ENCODE measurements at places on chromosomes 3 and 15.

DNA sequence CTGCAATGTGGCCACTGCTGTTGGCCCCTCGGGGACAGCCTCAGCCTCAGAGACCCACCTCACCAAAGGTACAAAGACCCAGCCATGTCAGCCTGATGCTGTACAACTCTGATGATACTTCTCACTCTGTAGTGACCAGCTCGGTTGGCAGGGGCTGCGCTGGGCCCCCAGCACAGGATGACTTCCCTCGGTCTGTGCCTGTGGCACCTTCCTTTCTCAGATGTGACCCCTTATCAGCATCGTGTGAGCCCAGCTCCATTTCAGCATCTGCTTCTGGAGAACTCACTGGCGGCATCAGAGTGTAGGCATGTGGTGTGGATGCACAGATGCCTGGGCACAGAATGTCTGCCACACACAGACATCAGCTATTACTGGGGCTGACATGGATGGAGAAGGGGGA lies 25.1 kb upstream of the CTXND1 start:
- DNase-seq, result no peak

- no peak for DNase-seq
Observed at GRCh38 chr3:185726254-185726967, 98.4 kb downstream of the IGF2BP2 start.

GRCh38 chr15:88649753-88650551 lies 11.1 kb downstream of the ISG20 start:
- DNase-seq, result no peak

DNA sequence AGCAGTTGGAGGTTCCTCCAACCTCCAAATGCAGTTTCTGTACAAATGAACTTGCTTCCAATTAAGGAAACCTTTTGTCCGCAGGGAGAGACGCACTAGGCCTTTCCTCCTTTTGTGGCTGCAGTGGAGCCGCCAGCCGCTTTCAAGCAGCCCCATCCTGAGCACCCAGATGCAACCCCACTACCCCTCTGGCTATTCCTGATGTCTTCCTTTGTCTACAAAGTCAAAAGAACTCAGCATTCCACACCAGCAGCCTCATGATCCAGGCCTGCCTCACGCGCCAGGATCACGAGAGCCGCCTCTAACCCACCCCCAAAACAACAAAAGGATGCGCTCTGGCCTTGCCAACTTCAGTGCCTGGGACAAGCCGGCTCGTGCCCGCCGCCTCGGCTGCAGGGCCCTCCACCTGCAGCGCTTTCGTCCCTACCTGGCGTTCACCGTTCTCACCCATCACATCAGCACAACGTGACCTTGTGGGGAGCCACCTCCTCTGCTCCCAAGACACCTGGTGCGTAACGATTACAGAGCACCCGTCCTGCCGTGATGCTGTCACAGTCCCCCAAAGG lies 48.2 kb upstream of the MUC4 start:
- DNase-seq, result no peak

- DNase-seq, result no peak
Observed at GRCh38 chr15:29571792-29572431, 250.4 kb downstream of the TJP1 start.

- DNase-seq, result no peak
Observed at GRCh38 chr3:188868803-188869202, 303.0 kb upstream of the TPRG1 start.

- no peak for DNase-seq
Observed at GRCh38 chr3:170383567-170383966, 26.1 kb downstream of the SKIL start.

DNA sequence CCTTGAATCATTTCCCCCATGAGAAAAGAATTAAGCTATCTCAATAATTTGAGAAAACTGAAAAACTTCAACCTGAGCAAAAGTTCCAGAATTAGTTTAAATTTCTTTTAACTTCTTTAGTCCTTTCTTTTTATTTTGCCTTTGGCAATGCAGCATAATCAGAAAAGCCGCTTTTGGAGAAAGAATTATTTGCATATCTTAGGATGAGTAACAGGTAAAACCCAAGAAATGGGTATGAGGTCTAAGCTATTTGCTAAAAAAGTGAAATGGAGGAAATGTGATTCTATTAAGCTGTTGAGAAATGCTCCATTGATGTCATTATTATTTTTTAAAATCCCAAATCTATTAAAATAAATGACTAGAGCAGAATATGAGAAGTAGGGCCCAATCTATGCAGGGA lies 1238.3 kb upstream of the GBE1 start:
- DNase-seq, result no peak

DNA sequence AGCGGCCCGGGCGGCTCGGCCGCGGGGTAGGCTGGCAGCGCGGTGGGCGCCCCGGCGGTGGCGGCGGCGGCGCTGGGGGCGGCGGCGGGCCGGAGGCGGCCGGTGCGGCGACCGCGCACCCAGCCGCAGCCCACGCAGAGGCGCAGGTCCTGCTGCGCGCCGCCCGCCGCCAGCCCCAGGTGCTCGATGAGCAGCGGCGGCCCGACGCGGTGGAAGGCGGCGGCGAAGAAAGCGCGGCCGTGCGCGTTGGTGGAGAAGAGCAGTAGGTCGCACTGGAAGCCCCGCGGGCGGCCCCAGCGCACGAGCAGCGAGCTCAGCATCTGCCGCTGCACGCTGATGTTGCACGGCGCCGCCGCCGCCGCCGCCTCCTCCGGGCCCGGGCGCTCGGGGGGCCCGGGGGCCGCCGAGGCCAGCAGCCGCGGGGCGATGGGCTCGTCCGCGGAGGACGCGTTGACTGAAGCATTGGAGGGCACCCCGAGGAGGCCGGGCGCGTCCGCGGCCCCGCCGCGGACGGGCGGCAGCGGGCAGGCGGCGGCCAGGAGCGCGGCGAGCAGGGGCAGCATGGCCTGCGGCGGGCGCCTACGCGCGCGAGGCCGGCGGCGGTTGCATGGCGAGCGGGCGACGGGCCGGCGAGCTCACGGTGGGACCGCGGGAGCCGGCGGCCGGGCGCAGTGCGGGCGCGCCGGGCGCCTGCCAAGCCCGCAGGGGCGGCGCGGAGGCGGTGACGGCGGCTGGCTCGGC lies 452 bp downstream of the TMEM158 start:
- DNase-seq, result peak; percentile 11

- peak; percentile 62 for DNase-seq
Observed at GRCh38 chr15:96356494-96357455, 26.3 kb downstream of the NR2F2 start.

DNA sequence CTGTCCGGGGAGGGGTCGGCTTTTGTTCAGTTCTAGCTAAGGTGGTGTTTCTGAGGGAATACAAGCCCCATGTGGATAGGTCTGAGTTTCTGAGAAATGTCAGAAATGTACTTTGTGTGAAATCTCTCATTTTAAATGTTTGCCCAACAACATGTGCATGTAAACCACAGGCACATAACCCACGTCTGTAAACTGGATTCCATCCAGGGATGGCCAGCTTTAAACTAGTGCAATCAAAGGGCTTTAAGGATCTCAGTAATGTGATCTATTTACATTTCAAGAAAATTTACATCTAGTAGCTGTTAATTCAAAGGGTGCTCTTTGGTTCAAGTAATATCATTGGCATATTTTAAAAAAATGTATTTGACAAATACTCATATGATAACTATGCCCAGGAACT lies 52.0 kb downstream of the POLR2M start:
- no peak for DNase-seq

GRCh38 chr15:78195735-78196201 lies 38.6 kb downstream of the ACSBG1 start:
- peak; percentile 49 for DNase-seq

DNA sequence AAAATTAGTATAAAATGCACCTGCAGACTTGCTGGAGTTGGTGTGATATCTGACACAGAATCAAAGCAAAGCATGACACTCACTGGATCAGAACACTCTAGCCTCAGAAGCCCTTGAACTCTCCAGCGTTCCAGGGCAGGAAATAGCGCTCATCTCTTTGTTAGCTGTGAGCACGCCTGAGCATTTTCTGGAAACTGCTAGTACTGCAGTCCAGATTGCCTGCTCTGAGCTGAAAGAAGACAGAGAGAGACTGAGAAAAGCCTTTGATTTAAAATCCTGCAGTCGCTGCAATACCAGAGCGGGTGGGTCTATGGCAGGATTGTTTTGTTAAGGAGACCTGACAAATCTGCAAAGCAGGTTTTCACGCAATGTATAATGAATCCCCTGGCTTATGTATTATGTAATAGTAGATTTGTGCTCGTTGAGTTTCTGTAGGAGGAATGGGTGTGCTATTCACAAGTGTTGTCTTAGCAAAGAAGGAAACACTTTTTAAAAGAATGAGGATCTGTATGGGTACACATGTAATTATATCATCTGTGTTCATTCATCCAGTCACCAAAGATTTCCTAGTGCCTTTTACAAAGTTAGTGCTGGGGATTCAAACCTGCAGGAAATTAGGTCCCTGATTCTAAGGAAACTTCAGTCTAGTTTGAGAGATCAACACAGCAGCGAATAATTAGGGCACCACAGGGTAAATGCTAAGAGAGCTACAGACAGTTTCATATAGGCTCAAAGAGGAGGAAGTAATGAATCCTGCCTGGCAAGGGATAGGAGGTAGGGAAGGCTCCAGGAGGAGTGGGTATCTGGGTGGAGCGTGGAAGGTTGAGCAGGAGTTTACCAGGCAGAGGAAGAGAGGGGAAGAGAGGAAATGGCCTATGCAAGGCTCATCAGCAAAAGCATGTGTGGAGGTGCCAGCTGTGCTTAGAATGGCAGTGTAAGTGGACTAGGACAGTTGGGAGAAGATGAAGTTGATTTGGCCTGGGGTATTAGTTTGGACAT lies 26.1 kb upstream of the MGLL start:
- no peak for DNase-seq

GRCh38 chr3:124352149-124352539 lies 360.2 kb upstream of the ROPN1 start:
- DNase-seq, result no peak

DNA sequence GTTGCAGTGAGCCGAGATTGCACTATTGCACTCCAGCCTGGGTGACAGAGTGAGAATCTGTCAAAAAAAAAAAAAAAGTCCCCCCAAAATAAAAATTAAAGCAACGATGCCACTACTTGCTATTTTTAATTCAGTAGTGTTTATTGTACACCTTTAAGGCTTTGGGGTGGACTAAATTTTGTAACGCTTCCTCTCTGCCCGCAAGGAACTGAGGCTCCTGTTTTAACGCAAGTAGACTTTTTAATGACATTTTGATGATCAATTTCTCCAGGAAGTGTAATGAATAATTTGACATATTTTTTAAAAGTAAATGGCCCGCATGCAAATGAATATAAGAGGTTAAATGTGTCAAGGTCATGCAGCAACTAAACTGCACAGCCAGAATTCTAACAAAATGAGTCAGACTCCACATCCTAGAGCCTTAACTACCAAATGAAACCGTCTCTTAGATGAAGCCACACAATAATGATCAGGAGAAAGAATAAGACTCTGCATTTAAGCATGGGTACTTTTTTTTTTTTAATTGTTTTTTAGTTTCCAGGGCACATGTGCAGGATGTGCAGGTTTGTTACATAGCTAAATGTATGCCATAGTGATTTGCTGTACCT lies 96.8 kb upstream of the LMOD3 start:
- DNase-seq, result no peak

GRCh38 chr3:46096336-46096735 lies 69.1 kb upstream of the XCR1 start:
- DNase-seq, result no peak

DNA sequence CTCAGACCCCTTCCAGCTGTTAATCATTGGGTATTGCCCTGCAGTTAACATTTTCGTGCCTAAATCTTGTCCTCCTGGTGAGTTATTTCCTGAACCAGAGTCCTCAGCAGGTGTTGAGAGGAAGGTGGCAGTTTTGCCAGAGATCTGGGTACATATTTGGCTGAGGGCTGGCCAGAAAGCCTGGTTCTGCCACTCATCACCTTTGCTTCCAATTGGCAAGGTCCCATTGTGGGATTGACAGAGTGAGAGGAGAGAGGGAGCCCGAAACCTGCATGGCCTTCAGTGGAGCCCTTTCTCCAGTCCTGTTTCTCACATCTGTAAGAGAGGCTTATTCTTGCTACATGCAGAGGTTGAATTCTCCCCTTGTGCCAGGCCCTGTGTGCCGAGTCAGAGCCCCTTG lies 8.9 kb upstream of the TKT start:
- no peak for DNase-seq

DNA sequence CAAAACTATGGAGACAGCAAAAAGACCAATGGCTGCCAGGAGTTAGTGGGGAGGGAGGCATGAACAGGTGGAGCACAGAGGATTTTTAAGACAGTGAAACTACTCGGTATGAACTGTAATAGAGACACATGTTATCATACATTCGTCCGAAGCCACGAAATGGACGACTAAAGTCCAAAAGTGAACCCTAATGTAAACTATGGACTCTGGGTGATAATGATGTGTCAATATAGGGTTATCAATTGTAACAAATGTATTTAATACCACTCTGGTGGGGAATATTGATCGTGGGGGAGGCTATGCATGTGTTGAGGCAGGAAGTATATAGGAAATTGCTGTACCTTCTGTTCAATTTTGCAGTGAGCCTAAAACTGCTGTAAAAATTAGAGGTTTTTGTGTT lies 107.0 kb downstream of the CPN2 start:
- DNase-seq, result no peak

DNA sequence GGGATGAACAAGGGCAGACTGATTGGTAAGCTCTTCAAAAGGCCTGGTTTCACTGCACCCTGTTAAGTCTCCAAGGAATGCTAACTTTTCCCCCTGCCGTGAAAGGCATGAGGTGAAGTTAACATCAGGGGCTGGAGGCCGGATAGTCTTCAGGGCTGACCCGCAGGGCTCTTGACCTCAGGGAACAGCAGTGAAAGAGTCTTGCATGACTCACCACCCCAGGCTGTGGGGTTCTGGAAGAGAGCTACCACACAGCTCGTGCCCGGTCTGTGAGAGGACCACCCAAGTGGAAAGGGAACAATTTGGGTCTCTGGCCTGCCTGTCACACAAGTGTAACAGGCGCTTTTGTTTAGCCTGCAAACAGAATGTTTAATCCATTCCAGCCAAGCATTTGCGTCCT lies 504.9 kb downstream of the EDEM1 start:
- no peak for DNase-seq

- DNase-seq, result peak; percentile 61
Observed at GRCh38 chr15:42084465-42085235, 9.7 kb downstream of the PLA2G4D start.

- no peak for DNase-seq
Observed at GRCh38 chr3:181906338-181906737, 194.6 kb downstream of the SOX2 start.

GRCh38 chr15:70299931-70300869 lies 202.5 kb upstream of the TLE3 start:
- DNase-seq, result no peak

DNA sequence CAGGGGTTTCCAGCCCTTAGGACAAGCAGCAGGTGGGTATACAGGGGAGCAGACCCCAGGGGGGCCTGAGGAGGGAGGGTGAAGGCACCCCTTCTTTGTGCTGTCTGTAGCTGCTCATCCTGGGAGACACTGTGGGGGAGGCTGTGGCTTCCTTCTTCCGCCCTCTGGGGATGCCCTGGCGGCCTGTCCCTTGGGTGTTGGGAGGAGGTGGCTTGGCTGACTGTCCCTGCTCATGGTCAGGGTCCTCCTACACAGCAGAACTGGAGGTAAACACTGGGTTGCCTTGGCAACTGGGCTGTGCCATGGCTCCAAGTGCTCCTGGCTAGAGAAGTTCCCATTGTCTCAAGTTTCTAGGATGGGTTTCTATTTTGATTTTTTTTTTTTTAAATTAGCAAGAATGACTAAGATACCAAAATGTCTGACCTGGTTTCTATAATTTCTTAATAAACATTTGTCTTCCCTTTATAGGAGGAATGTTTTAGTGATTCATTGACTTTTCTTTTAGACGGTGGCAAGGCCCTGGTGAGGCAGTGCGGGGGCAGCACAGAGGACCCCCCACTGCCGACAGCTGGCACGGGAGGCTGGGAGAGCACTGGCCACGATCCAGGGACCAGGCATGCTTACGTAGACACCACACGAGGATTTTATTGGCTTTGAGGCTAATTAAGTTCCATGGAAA lies 12.4 kb downstream of the KLF13 start:
- DNase-seq, result no peak

- peak; percentile 41 for DNase-seq
Observed at GRCh38 chr3:143775459-143775858, 72.8 kb downstream of the SLC9A9 start.

Data from SK-N-DZ (cell line).